ENCODE measurements at places on chromosomes 1 and 21.

DNA sequence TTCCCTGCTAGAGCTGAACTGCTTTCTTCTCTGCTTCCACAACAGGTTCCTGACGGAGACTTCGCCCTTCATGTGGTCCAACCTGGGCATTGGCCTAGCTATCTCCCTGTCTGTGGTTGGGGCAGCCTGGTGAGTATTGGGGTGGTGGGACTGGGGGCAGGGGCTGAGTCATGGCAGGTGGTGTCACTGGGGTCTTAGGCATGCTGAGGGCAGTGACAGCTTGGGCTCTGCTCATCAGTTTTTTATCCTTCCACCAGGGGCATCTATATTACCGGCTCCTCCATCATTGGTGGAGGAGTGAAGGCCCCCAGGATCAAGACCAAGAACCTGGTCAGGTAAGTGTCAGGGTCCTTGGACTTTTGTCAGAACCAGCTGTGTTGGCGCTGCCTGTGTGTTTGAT is 1.3 kb downstream of the ATP6V0B start:
- H3K27me3 ChIP-seq: no peaks in the 10 kb centered on the region
- H3K27ac ChIP-seq: peak overlapping the region; percentile 96
- H3K4me1 ChIP-seq: peaks cover 58% of the 10 kb centered on the region
- H3K36me3 ChIP-seq: peaks cover 17% of the 10 kb centered on the region
- no peak for DNase-seq

- no peak overlapping the region for H3K27ac ChIP-seq
- peaks cover 6% of the 10 kb centered on the region for H3K36me3 ChIP-seq
- H3K4me3 ChIP-seq: no peak overlapping the region
- no peaks in the 10 kb centered on the region for H3K27me3 ChIP-seq
- DNase-seq: no peak
- H3K4me1 ChIP-seq: no peaks in the 10 kb centered on the region
Observed at GRCh38 chr1:246782120-246782900, 58.1 kb downstream of the SCCPDH start.

DNA sequence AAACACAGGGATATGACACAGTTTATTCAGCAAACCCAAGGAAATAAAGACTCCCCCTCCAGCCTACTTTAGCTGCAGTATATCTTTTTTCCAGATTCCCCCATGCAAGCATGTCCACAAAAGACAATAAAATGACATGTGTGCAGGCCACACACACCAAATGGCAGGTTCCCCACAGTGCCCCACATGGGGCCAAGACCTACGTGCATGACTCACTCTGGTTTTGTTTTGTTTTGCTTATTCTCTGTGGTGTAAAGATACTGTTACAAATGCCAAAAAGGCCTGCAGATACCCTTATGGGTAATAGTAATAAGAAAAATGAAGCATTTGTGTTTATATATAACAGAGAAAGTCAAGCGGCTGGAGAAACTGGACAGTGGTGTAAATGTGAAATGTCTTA is 71.6 kb downstream of the RD3 start:
- no peaks in the 10 kb centered on the region for H3K36me3 ChIP-seq
- no peaks in the 10 kb centered on the region for H3K4me1 ChIP-seq
- H3K27me3 ChIP-seq: no peaks in the 10 kb centered on the region
- DNase-seq: no peak
- H3K27ac ChIP-seq: no peak overlapping the region

GRCh38 chr1:219639876-219640577 is 27.1 kb upstream of the ZC3H11B start:
- DNase-seq: no peak
- H3K36me3 ChIP-seq: no peaks in the 10 kb centered on the region
- H3K27ac ChIP-seq: no peak overlapping the region
- H3K4me1 ChIP-seq: no peaks in the 10 kb centered on the region
- H3K27me3 ChIP-seq: no peaks in the 10 kb centered on the region

DNA sequence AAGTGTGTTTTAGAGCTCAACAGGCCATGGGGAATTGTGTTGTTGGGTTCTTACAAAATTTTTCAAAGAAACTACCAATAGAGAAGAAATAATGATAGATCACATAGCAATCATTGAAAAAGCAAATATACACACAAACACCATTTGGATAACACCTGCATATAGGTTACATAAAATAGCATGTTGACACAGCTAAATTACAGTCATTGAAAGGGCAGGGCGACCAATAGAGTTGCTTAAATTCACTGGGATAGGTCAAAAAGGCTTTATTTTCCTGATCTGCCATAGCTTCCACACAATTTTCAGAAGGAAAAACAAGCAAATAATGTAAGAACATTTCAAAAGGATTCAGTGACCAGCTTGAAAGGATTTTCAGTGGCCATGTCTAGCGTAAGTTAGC is 57.9 kb upstream of the FGGY start:
- H3K27ac ChIP-seq: no peak overlapping the region
- no peaks in the 10 kb centered on the region for H3K36me3 ChIP-seq
- no peaks in the 10 kb centered on the region for H3K27me3 ChIP-seq
- DNase-seq: no peak
- no peaks in the 10 kb centered on the region for H3K4me1 ChIP-seq

DNA sequence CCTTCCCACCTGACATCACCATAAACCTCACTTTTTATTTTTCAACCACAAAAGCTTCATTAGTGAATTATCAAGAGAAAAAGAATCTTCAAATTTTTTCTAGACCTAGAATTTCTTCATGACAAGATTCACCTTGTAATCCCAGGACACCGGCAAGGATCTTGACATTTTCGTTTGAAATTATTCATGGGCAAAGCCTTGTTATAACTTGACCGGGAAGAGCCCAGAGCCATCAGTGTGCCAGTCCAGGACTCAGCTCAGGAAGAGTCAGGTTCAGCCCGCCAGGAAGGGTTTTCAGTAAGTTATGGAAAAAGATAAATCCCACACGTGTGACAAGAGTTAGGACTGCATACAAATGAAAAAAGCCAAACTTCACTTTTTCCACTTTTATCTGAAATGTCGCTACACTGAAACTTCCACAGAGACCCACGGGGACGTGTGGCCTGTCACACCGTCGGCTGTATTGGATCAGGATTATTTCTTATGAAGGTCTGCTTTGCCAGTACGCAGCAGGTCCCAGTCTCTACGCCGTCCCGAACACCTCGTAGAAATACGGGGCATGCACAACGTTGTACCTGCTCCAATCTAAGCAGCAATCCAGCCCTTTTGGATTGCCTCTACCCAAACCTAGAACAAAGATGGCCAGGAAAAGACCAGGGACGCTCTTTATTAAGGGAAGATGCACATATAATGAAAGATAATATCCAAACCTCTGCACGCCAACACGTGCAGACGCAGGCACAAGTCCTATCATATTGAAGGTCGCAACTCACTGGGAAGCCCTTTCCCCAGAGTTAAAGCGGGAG is 916 bp downstream of the F3 start:
- peaks cover 2% of the 10 kb centered on the region for H3K4me1 ChIP-seq
- H3K27ac ChIP-seq: peak overlapping the region; percentile 62
- DNase-seq: no peak
- H3K36me3 ChIP-seq: no peaks in the 10 kb centered on the region
